CD4-positive, alpha-beta T cell treated with Interleukin-10 for 1 hour (primary cell): ENCODE measurements at places on chromosomes 12 and 14.
A peak's percentile ranks its signal among the peaks of the same experiment; 100 is the strongest.

GRCh38 chr14:98580131-98580678 is 691.8 kb downstream of the BCL11B start:
- peak; percentile 29 for DNase-seq

DNA sequence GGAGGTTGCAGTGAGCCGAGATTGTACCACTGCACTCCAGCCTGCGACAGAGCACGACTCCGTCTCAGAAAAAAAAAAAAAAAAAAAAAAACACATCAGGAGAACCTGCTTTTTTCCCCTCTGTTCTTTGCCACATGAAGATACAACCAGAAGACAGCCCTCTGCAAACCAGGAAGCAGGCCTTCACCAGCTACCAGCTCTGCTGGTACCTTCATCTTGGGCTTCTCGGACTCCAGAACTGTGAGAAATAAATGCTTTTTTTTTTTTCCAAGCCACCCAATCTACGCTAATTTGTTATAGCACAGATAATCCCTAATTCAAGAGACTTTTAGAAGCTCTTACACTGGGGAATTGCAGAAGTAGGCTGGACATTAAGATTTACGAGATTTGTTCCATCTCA is 121.2 kb downstream of the GARIN6 start:
- no peak for DNase-seq

- DNase-seq: no peak
These were observed 17.1 kb downstream of the ACTN1 start for GRCh38 chr14:68961781-68962584.

GRCh38 chr12:24256684-24257083 is 307.2 kb upstream of the SOX5 start:
- no peak for DNase-seq

GRCh38 chr14:44204061-44204835 is 302.8 kb downstream of the FSCB start:
- DNase-seq: no peak

- DNase-seq: no peak
These were observed 57.5 kb upstream of the TMEM263 start for GRCh38 chr12:106897981-106898901.

DNA sequence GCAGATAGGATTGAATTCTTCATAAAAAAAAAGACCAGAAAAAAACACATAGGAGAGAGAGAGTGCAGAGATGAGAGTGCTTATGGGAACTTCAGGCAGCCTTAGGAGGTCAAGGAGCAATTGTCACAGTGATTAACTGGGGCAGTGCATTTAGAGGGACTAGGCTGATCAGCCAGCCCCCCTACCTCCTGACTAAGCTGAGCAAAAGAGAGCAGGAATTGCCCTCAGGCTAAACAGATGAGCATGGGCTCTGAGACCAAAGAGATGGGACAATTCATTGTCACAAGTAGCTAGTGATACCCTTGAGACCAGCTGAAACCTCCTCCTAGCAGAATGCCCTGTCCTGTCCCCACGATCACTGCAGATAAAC is 124.0 kb downstream of the BTG1 start:
- no peak for DNase-seq

- no peak for DNase-seq
These were observed 15.7 kb downstream of the SMAGP start for GRCh38 chr12:51254536-51254935.

DNA sequence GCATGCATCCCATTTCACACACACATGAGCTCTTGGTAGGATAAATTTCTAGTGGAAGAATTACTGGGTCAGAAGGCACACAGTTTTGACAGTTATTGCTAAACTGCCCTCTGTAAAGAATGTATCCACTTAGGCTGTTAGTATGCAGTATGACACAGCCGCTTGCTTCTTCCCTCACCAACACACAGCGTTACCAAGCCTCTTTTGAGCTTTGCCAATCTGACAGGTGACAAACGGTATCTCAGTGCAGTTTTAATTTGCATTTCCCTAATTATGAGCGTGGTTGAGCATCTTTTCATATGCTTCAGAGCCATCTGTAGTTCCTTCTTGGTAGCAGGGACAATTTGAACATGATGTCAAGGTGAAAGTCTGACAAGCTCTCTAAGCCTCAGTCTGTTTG is 42.9 kb downstream of the HRK start:
- no peak for DNase-seq

GRCh38 chr12:123036466-123037285 is 56.2 kb downstream of the ARL6IP4 start:
- no peak for DNase-seq

DNA sequence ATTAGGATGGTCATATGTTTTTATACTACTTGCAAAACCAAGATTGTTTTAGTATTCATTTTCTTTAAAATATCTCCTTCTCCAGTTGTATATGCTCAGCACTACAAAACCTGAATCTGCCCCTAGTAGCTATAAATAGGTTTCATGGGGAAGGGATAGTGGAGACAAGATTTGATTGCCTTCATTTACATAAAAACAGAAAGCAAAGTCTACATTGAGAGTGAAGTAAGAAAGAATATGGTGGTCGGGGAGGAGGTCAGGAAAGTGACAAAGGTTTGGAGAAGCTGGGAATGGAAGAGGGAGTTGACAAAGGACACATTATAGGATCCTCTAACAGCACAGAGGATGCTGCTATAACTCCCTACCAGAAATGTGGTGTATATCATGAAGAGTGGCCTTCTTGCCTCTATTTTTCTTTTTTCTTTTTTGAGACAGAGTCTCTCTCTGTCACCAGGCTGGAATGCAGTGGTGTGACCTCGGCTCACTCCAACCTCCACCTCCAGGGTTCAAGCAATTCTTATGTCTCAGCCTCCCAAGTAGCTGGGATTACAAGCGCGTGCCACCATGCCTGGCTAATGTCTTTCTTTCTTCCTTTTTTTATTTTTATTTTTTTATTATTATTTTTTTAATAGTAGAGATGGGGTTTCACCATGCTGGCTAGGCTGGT is 6.6 kb upstream of the LRP6 start:
- no peak for DNase-seq

DNA sequence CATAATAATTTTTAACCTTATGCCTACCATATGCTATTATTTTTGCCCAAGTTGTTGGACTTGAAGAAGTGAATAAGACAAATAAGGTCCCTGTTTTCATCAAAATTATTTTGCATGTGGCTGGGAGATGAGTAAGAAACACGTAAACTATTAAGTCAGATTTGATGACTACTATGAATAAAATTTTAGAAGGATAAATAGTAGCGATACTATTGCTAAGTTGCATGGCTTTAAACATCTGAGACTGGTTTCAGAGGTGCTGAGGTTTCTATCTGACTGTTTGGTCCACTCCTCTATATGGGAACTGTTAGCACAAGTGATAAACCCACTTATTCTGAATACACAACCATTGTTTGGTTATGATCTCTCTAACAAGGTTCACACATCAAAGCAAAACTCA is 674.3 kb upstream of the MDGA2 start:
- DNase-seq: no peak

- peak; percentile 59 for DNase-seq
These were observed at the start of gene NID2 for GRCh38 chr14:52068615-52069306. NID2 (minus strand) TSS chr14:52069059; CDS start chr14:52068994, 65 bp downstream.

GRCh38 chr14:93056840-93057585 is 58.7 kb downstream of the ITPK1 start:
- no peak for DNase-seq

- DNase-seq: no peak
These were observed 24.3 kb upstream of the ATF1 start for GRCh38 chr12:50739611-50740010.

DNA sequence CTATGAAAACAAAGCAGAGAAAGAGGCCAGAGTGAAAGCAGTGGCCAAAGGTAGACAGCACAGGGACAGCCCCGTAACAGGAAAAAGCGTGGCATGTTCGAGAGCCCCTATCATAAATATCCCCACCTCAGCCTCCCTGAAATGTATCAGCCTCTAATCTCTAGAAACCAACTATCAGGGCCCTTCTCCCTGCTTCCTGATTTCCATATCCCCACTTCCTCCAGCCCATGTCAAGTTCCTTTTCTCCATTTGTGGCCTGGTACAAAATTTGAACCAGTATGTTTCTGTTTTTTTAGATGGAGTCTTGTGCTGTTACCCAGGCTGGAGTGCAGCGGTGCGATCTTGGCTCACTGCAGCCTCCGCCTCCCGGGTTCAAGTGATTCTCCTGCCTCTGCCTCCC is 16.9 kb downstream of the DEPDC4 start:
- no peak for DNase-seq

- DNase-seq: no peak
These were observed 47.2 kb upstream of the TMEM233 start for GRCh38 chr12:119546340-119546739.

DNA sequence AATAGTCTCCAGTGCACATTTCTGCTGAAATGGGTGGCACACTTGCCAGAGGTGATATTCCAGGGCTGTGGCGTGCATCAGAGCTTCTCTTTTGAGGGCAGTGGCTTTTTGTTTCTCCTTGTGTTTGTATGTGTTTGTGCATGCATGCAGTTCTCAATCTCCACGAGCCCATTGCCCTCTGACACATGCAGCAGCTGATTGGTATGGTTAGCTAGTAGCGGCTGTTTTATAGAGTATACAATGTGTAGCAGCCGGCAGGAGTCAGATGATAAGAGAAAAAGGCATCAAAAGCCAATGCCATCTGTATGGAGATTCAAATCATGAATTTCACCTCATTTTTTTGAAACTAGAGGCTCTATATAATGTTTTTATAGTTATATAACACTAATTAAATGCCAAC is 616.9 kb upstream of the STXBP6 start:
- DNase-seq: no peak

- no peak for DNase-seq
These were observed 4.9 kb downstream of the TGM1 start for GRCh38 chr14:24258119-24258518.

DNA sequence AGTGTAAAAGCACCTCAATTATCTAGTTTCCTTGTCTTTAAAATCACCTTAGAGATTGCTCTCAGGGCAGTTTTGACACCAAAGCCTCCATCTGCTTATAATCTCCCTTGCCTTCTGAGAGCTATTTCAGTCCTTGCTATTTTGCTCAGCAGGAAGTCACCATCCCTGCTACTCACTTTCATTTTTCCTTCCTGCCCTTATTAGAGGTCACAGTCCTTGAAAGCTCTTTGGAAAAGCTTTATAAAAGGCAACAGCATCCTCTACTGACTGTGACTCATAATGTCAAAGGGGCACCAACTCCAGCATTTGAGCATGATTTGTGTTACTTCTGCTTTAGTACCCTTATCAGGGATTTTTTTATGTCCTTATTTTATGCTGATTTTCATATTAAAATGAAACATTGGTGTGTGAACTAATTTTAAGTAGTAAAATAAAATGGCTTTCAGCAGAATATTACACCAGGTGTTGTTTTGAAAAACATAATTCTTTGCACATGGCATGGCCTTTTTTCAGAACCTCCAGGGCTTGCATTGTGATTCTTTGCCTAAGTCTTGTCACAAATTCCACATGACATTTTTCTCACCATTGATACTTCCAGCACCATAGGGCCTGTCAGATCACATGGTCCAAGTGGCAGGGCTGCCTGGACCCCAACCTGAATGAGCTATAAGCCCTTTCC is 213.0 kb downstream of the ADAMTS20 start:
- no peak for DNase-seq

DNA sequence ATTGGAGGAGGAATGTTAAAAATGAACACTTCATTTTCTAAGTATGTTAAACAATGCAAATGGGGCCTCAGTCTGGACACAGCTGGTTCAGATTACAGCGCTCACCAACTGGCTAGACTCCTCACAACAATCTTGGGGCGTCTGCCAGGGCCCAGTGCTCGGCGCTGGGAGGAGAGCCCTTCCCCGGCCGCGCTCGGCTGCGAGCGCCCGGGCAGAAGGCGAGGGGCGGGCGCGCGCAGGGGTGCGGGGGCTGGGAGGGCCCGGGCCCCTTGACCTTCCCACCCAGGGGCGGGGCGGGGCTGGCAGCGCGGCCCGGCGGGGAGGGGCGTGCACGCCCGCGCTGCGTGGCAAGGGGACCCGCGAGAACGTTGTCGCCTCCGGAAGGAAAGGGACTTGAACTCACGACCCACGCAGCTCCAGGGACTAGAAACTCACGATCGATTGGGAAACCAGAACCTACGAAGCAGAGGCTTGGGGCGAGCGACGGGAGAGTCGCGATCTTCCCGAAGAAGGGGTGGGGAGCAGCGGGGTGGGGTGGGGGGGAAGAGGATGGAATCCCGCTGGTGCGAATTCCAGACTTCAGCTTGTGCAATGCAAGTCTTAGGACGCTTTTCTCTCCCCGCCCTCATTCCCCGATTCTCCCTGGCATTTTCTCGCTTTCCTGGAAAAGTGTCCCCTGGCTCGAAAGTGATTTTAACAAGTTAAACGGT is at the start of gene FBLN5:
Gene FBLN5 (minus strand): TSS at position 220 of the 710 bp plus-strand sequence. CDS start 465 bp downstream, outside the sequence.
- DNase-seq: peak; percentile 24

- DNase-seq: no peak
These were observed 353.9 kb downstream of the ATP23 start for GRCh38 chr12:58295268-58295667.
